Stimulated activated CD4-positive, alpha-beta T cell treated with anti-CD3 and anti-CD28 coated beads, Interleukin-4, amount 100 ng/mL, for 24 hours (primary cell): ENCODE measurements at places on chromosomes 6 and 20.

GRCh38 chr6:10976571-10976970 is 67.5 kb downstream of the ELOVL2 start:
- no peak for DNase-seq

GRCh38 chr6:135465903-135466302 is 31.6 kb downstream of the AHI1 start:
- DNase-seq: no peak

DNA sequence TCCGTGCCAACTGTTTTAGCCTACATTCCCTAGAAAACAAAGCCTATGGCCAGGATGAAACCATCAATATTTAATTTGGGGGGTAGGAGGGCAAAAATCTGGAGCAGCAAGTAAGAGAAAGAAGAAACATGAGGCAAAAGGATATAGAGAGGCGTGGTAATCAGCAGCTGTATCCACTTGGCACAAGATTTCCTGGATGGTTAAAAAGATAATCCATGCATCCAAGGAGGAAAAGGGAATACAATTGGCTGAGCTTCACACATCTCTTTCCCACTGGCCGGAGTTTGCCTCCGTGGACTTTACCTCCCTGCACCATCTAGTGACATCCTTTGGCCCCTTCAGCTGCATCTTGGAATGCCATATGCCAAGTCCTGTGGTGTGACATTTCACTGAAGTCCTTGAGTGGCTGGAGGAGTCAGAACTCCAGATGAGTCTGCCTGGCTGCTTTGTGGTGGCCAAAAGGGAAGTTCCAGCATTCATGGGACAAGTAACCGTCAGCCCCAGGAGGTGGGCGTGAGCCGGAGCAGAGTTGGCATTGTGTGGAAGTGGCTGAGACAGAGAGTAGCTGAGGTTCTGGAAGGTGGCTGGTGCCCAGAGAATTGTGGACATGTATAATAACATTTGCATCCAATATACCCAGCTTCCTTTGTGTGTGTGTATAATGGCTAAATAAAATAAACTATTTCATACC is 13.7 kb upstream of the TMX4 start:
- DNase-seq: no peak

- DNase-seq: no peak
Measured at GRCh38 chr20:41032271-41032670, 3.6 kb downstream of the TOP1 start.

GRCh38 chr20:19756761-19757486 is 1.1 kb upstream of the RIN2 start:
- DNase-seq: no peak

GRCh38 chr6:39444479-39445019 is 122.0 kb upstream of the KCNK16 start:
- no peak for DNase-seq

DNA sequence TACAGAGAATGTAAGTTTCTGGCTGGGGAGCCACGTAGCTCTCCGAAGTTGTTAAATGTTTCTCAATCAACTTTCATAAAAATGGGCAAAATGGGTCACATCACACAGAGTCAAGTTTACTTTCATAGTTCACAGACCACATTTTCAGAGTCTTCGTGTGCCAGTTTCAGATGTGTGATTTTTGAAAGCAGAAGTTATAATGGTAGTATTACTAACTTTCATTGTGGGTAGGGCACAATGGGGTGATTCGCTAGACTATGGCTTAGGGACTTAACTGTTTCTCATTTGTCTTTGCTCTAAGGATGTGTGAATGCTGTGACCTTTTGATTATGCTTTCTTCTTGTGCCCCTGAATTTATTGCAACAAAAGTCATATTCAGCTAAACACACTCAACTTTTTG is 109.0 kb upstream of the SUPT3H start:
- DNase-seq: peak; percentile 31

DNA sequence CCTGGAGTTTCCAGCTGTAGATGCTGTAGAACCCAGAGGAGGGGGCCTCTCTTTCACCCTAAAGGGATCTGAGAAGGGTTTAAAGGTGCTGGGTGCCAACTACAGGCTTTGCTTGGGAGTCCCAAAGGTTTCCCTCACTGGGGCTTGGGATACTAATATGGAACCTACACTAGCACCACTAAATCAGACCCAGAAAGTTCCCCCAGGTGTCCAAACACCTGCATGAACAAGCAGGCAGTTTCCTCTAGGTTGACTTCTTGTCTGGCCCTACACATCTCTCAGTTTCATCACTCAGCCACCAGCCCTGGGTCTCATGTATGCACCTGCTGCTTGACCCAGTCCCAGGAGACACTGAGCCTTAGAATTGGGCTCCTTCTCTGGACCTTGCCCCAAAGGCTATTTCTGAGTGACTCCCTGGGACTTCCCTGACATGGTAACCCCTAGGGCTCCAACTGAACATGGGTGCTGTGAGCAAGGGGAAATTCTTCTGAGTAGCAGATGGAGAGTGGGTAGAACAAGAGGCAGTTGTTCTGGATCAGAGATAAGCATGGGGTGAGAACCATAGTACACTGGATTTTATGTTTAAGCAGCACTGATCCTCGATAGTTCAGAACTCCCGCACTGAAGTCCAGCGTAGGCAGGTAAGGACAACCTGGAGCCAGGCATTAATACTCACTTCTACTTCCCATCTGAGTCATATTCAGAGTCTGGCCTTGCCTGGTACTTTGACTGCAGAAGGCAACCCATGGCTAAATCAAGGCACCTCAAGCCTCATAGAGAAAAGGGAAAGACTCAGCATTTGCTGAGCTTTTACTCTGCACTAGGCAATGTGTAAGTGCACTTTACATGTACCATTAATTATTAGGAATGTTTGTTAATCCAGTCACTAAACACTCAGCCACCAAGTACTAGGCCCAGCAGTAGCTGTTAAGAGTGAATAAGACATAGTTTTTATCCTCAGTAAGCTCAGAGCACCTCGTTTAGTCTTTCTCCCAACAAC is 16.8 kb downstream of the BCL2L1 start:
- no peak for DNase-seq

DNA sequence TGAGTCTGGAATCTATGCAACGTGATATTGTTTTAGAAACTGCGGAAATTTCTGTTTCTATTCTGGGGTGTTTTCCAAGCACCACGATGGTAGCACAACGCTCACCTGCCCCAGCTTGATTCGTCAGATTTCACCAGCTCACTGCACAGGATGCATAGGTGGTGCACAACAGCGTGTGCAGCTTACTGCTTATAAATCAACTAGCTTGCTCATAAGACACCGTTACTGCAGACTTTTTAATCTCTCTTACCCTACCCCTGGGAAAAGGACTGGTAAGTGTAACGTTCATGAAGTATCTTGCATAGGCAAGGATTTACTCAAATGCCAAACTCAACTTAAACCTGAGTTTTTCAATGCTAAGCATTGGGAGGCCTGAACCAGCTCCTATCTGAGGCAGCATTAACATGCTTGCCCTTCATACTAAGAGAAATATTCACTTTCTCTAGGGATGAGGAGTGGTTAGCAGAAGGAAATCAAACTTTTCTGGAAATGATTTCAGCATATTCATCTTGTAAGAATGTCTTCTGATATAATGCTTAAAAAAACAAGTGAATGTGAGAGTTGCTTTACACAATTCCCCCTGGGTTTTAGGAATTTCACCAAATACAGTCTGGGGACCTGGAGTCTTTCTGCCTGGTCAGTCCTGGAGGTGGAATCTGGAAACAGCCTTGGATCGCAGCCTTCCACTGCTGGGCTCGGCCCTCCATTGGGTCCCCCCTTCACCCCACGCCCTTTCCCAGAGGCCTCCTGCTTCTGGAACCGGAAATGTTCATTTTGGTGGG is 100.6 kb downstream of the DACT2 start:
- no peak for DNase-seq

- DNase-seq: no peak
Measured at GRCh38 chr6:55443238-55444134, 116.2 kb downstream of the GFRAL start.

DNA sequence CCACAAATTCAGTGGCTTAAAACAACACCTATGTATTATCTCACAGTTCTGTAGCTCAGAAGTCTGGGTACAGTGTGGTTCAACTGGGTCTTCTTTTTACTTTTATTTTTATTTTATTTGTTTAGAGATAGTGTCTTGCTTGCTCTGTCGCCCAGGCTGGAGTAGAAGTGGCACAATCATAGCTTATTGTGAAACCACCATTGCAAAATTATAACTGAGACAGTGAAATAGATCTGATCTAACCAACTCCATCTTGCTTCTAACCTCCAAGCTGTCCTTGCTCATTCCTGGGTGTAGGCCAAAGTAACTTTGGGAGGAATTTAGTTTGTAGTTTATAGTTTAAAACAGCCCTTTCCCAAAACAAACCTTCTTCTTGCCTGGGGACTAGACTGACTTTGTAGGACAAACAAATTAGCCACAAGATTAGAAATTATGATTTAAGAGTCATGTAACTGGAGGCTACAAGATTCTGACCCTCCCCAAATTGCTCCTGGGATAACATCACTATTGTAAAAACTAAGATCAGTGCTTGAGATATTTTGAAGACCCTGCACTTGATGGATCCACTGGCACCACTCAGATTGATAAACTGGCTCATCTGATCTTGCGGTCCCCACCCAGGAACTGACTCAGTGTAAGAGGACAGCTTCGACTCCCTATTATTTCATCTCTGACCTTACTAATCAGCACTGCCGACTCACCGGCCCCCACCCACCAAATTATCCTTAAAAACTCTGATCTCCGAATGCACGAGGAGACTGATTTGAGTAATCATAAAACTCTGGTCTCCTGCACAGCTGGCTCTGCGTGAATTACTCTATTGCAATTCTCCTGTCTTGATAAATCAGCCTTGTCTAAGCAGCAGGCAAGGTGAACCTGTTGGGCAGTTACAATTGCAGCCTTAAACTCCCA is 193.4 kb upstream of the CDYL start:
- no peak for DNase-seq

- no peak for DNase-seq
Measured at GRCh38 chr20:20808016-20808415, 95.6 kb upstream of the RALGAPA2 start.

DNA sequence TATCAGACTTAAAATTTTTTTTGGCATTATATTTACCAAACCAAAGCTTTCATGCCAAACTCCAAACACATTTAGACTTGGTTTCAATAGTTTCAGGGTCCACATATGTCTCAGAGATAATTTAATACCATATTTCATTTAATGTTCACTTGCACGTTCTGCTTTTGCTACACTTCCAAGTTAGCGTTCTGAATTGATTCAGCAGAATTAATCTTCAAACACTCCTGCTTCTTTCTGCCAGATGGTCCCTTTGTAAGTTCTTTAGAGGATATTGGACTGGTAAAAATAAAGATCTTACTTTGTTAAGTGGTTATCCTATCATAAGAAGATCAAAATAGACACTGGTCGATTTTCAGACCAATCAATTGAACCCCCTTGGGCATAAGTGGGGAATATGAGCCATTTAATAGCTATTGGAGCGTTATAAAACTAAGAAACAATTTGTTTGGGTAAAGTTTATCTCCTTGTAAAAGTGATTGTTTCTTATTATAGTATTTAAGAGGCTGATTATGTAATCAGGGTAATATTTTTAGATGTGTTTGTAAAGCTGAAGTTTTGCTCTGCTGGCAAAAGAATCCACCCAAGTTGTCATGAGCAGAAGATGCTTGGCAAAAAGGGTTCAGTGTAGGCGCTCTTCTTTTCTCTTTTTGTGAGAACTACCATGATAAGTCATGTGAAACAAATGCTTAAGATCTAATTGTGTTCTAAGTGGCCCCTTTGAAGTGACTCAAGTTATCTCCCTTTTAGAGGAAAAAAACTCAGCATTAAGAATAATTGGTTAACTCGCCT is 92.2 kb downstream of the MCHR2 start:
- DNase-seq: no peak

DNA sequence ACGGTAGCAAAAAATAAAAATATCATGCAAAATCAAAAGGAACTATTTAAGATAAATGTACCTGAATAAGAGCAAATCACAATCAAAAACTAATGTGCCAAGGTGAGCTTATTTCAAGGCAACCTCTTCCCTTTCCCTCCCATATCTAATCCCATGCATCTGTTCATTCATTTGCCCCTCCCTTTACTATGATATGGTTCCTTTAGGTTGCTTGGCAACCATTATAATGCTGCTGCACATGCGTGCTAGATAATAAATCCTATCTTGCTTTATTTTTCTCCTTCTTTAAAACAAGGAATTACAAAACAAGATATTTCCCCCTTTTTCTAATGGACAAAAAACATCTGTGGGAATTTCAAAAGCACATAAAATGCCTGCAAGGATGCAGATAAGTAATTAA is 318.2 kb upstream of the POU3F2 start:
- DNase-seq: no peak

DNA sequence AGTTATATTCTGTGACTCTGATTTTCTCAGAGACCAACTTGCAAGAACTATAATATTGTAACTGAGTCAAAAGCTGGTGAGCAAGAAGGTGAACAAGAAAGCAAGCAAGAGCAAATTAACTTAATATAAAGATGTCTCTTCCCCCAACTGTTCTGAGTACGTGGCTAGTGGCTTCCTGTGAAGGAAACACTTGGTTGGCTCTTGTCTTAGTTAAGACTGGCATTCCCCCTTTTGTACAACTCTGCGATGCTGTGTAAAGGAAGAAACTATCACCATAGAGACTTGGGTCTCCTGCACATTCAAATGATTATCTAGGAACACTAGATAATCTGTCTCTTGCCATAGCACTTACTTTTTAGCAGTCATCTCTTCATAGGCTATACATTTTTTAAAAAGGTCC is 47.3 kb upstream of the TNFAIP3 start:
- DNase-seq: peak; percentile 32

DNA sequence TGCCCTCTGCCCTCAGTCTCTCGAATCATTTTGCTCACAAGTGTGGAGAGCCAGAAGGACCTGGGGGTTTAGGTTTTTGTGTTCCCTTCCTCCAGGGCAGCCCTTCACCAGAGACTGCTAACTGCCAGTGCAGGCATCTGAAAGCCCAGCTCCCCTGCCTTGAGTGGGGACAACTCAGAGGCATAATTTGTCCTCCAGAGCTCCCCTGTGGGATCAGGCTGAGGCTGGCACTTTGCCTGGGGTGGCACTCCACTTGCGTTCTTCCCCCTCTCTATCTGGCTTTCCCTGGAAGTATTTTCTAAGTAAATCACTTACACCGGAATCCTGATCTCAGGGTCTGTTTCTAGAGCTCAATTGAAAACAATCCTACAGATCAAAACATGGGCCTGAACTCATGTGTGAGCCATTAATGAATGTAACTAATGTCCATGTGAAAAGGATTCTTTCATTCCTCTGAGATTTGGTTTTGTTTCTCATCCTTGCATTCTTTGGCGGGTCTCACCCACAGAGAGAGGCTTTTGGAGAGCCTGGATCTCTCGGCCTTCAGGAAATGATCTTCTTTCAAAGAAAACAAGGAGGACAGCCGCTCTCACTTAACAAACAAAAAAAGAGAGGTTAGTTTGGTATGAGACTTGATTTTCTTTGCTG is 125.7 kb upstream of the RIPOR2 start:
- DNase-seq: no peak

DNA sequence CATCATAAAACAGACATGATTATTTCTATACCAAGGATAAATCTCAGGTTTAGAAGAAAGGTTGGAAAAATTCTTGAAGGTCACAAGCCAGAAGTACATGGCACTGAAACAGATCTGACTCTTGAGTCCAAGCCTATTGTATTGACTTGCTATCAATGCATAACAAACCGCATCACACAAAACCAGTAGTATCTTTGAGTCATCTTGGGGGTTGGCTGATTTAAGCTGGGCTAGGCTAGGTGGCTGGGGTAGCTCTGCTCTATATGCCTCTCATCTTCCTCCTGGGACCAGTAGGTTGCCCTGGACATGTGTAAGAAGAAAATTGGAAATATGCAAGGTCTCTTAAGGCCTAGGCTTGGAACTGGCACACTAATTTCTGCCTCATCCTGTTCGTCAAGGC is 37.0 kb upstream of the RAB23 start:
- no peak for DNase-seq
